CD4-positive, alpha-beta memory T cell (primary cell): ENCODE measurements at places on chromosomes 2 and 18.

DNA sequence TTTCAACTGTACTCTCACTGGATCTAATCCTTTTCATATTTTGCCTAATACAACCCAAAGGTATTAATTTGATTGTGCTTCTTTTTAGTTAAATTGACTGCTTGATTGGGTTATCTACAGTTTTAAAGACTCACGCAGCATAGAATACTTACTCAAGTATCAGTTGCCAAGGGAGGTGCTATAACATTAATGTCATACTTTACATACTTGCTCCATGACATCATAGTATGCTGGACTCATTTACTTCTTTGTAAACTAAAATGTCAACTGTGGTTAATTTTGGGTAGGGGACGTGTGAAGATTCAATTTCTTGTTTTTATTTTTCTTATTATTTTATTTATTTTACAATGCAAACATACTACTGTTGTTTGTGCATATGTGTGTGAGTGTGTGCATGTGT is 716.2 kb upstream of the VRK2 start:
- no peak for DNase-seq

- DNase-seq = peak; percentile 48
These were observed 64.0 kb downstream of the INPP4A start for GRCh38 chr2:98508709-98509066.

DNA sequence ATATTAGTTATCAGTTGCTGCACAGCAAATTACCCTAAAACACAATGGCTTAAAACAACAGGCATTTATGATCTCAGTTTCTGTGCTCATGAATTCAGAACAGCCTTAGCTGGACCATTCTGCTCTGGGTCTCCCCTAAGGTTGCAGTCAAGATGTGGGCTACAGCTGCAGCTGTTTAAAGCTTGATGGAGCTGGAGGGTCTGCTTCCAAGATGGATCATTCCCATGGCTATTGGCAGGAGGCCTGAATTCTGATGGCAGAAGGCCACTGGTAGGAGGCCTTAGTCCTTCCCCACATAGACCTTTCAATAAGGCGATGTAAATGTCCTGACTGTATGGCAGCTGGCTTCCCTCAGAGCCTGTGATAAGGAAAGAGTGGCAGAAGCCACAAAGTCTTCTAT is 118.6 kb upstream of the SERPINE2 start:
- DNase-seq = no peak

DNA sequence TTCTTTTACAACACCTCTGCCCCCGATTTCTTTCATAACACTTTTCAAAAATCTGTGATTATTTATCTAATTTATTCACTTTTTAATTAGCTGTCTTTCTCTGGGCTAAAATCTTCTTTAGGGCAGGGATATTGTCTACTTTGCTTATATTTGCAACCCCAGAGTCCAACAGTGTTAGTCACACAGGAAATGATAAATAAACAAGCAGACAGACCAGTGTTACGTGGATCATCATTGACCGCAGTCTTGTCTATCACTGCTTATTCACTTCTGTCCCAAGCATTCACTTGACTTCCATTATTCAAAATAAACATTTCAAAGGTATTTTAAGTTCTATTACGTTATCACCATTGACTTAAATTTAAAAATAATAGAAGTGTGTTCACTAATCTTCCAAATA is 237.6 kb upstream of the UBE2E3 start:
- DNase-seq = no peak

GRCh38 chr18:63237881-63238692 is 81.5 kb downstream of the BCL2 start:
- no peak for DNase-seq

DNA sequence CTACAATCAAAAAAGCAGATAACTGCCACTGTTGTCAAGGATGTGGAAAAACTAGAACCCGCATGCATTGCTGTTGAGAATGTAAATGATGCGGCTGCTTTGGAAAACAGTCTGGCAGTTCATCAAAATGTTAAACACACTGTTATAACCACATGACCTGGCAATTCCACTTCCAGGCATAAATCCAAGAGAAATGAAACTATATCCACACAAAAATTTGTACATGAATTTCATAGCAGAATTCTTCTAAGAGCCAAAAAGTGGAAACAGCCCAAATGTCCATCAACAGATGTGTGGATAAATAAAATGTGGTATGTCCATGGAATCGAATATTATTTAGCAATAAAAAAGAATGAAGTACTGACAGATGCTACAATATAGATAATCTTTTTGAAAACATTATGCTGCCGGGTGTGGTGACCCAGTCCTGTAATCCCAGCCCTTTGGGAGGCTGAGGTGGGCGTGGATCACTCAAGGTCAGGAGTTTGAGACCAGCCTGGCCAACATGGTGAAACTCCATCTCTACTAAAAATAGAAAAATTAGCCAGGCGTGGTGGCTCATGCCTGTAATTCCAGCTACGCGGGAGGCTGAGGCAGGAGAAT is 32.0 kb downstream of the ERCC3 start:
- DNase-seq = no peak

- DNase-seq = no peak
These were observed 45.8 kb upstream of the OTOS start for GRCh38 chr2:240186191-240186725.

- peak; percentile 70 for DNase-seq
These were observed 91.6 kb upstream of the MGAT4A start for GRCh38 chr2:98822301-98823164.

GRCh38 chr18:80034068-80034851 is at the start of gene RBFA:
Gene RBFA, plus strand, starts transcription at chr18:80034434. Its CDS starts 62 bp downstream, at chr18:80034496.
- DNase-seq = peak; percentile 99

DNA sequence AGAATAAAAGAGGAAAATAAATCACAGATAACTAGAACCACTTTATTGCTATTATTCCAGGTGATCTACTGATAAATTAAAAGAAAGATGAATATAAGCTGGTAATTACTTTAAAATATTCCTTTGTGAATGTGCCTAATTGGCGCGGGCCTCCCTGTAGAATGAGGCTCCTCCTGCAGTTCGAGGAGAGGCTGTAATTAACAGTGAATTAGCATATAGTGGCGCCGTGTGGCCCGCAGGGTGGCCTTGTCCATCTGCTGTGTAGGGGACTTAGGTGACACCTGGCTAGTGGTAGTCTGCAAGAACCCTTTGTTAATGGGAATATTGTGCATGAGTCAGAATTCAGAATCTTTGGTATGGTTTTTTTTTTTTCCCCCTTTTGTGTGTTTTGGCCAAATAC is 119.8 kb downstream of the AGAP1 start:
- DNase-seq = no peak

- no peak for DNase-seq
These were observed 30.9 kb upstream of the SERPINB12 start for GRCh38 chr18:63511285-63511684.

GRCh38 chr18:8084160-8084559 is 517.0 kb downstream of the PTPRM start:
- DNase-seq = no peak

DNA sequence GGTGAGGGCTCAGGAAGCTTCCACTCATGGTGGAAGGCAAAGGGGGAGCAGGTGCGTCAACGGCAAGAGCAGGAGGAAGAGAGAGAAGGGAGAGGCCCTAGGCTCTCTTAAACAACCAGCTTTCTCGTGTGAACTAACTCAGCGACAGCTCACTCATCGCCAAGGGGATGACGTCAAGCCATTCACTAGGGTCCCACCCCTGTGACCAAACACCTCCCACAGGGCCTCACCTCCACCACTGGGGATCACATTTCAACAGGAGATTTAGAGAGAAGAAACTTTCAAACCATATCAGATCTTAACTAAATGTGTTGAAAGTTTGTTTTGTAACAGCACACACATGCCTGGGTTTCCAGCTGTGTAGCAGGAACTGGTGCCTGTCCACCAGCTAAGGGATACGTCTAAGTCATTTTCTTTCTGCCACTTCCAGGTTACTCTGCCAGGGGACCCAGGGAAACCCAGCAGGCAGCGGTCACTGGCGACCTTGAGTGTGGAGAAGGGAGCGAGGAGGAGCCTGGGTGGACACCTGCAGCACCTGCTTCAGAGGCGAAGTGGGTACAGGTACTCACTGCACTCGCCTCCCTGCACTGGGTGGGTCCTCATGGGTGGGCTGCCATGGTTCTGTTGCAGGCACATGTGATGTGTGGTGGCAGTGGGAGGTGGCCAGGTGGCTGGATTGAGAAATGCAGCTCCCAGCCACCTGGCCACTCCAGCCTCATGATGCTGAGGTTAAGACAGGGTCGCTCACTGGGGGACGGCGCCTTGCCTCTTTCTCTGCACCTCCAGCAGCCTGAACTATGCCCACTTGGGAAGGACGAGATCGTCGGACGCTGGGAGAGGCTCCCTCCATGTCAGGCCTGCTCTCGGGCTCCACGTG is 8.4 kb upstream of the GPC1 start:
- DNase-seq = no peak

DNA sequence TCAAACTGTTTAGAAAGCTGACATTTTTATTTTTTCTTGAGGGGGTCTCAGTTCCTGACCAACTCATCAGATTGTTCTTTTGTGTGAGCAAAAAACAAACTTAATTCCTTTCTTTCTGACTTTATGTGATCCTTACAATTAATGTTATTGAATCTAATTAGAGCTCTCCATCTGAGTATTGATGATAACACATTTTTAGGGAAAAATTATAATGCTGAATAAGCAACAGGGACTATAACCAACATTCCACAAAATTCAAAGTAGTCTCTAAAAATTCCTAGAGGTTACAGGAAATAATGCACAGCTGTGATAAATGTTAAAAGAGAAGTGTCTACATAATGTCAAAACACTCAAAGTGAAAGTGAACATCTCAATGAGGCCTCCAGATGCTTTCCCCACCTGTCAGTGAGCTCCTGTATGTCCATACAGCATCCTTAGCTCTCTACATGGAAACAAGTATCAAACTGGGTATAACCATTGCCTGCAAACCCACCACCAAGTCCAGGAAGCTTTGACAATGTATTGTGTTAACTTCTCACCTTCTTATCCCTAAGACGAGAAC is 786.0 kb upstream of the SLC39A10 start:
- no peak for DNase-seq

DNA sequence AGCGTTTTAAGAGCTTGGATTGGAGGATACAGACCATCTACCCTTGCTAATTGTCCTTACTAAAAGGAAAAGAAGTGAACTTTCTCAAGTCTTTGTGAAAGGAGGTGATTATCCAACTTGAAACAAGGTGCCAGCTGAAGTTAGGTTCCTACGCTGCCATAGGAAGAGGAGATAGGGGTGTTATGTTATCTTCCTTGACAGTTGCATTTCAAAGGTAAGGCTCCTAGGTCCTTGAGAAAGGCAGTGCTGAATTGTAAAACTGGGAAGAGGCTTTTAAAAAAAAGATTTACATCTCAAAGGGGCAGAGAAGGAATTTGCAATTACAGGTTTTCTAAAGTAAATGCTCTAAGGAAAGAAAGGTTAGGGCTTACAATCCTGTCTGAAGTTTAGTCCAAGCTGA is 810.2 kb upstream of the LRATD1 start:
- DNase-seq = no peak

DNA sequence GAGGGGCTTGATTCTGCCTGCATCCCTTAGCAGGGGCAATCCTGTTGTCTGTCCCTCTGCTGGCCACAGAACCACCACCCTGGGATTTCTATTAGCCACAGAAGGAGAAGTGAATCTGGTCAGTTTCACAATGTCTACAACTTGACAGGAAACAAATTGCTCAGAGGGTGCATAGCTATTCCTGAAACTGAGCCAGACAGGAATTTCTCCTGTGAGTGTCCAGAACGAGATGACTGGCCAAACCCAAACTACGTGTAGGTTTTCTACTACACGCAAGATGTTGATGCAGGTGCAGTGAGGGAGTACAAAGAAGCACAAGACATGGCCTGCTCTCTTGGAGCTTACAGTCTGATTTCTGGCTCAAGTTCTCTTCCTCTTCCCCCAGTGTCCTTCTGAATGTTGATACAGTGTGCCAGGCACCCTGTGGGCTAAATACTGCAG is 201.9 kb downstream of the CLIP4 start:
- DNase-seq = no peak

GRCh38 chr2:177063331-177063730 is 149.3 kb upstream of the HNRNPA3 start:
- DNase-seq = no peak

GRCh38 chr2:219851801-219852481 is 224.5 kb downstream of the SLC4A3 start:
- no peak for DNase-seq

DNA sequence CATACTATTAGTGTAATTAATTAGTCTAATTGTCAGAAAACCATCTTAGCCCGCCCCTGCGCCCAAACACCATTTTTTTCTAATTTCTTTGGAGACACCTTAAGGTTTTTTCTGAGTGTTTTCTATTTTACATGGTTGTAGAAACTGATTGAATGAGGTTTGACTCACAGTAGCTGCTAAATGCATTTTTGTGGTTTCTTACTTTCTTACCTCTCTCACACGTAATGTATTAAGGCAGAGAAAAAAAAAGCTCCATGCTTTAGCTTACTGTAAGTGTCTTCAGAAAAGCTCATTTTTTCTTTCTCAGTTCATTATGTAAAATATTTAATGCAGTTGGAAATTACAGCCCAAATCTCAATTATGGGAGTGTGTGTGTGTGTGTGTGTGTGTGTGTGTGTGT is 548.5 kb upstream of the LRRTM4 start:
- DNase-seq = no peak

GRCh38 chr2:49129034-49129433 is 25.3 kb downstream of the FSHR start:
- DNase-seq = no peak

- peak; percentile 43 for DNase-seq
These were observed 49.3 kb upstream of the RAB6D start for GRCh38 chr2:131413148-131413747.

DNA sequence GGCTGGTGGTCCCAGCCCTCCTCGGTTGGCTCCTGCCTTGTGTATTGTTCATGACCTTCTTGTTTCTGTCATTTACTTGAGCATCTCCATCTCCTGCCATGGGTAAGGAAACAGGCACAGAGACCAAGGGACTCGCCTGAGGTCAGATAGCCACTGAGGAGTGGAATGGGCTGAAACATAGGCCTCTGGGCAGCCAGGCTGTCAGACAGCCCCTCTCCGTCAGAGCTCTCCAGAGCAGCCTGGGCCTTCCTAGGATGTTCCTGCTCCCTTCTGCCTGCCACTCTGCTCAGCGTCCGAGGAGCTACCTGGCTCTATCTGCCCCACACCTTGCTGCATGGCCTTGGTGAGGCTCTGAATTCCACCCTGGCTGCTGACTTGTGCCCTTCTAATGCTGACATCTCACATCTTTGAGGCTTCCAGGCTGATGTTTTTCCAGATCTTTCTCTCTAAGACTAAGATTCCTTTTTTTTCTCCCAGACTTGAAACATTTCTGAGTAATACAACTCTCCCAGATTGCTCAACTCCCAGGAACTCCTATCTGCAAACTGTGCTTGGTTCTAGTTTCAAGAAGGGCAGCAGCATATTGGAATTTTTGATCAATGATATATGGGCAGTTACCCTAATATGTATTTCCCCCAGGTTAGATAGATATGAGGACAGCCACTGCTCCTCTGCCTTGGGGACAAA is 67.7 kb downstream of the MCFD2 start:
- DNase-seq = no peak

GRCh38 chr2:30315391-30316063 is 84.2 kb downstream of the LBH start:
- DNase-seq = peak; percentile 46

- DNase-seq = no peak
These were observed 267.7 kb upstream of the CYRIA start for GRCh38 chr2:16933355-16933754.
